Stimulated activated CD4-positive, alpha-beta T cell treated with anti-CD3 and anti-CD28 coated beads, TNF-alpha, amount 100 ng/mL, for 1 hour (primary cell): ENCODE measurements at places on chromosomes 4 and X.

- DNase-seq, result no peak
Measured at GRCh38 chrX:17053502-17053901, 107.0 kb downstream of the REPS2 start.

GRCh38 chr4:8817813-8818062 lies 53.9 kb downstream of the HMX1 start:
- no peak for DNase-seq

GRCh38 chrX:119067023-119067739 lies 5.6 kb upstream of the CT47C1 start:
- DNase-seq, result no peak

DNA sequence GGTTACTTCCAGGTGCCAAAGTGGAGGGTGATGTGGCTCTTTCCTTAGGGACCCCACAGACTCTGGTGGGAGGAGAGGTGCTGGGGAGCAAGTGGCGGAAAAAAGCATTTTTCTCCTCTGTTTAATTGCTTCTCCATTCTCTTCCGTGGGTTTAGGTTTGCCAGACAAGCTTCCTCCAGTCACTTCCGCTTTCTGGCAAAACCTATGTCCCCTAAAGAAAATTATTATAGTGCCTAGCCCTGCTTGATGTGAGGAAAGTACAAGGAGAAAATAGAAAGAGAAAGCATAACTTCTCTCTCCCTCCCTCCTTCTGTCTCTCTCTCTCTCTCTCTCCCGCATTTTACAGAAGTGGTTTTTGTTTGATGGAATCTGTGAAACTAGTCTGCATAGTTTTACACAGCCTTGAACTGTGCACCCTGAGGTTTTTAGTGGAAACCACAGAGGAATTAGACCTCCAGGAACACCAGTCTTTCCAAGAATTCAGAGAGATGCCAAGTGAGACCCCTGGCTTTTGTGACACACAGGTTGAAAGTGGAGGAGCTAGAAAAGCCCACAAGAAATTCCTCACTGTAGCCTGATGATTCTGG lies 231.1 kb upstream of the ANXA3 start:
- DNase-seq, result no peak

DNA sequence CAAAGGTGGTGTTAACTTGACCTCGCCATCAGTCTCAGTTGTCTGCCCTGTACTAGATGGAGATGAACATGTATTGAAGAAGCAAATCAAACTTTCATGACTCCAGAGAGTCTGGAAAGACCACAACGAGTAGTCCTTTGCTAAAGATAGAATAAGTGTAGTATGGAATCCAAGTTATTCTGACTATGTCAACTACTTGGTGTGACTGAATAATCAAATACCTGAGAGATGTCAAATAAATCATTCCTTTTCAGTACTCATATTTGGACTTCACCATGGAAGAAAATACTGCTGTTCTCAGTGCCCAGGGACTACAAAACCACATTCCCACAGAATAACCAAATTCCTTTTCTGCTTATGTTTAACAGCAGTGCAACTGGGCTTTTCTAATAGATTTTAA lies 161.2 kb upstream of the SPRY1 start:
- DNase-seq, result no peak

DNA sequence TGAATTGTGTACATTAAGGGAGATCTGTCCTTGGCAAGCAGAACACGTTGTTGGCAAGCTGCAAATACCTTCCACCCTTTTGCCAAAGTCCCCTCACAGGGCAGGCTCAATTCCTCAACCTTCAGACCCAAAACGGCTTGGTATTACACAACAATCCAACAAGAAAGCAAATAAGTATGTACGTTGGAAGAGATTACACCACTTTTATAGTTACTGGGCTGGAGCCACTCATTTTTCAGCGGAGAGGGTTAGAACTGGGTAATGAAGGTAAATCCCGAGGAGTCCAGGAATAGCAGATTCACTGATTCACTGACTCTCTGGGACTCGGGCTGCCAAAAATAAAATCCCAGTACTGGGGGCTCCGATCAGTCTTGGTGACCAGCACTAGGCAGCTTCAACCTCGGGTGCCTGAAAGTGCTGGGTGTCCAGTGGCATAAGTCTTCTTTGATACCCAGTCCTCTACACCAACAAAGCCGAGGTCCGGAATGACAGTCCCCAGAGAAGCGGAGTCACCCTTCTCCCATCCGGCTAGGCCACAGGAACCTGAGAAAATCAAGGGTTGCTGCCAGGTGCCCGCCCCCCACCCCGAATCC lies 587 bp downstream of the TIMM8A start:
- no peak for DNase-seq
